ENCODE measurements at places on chromosomes 1 and 21.
A peak's percentile ranks its signal among the peaks of the same experiment; 100 is the strongest.

DNA sequence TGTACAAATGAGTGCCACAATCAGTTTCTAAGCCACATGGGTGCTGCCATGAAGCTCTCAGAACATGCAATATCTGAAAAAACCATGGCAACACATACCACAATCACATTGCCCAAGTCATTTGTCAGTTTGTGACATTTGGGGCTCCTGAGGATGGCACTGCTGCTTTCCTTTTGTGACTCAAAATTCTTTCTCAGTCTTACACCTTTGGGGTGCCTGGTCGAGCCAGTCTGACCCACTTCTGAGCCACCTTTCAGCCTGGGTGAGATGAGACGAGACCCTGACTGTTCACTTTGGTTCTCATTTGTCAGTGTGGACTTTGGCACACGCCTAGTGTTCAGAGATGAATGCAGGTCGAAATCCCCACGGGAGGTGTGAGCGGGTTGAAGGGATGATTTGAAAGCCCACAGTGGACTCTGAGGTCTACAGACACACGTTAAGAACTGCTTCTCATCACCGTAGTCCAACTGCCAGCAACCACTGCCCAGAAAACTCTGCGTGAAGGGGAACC lies 8.0 kb downstream of the BATF3 start:
- DNase-seq, result no peak

GRCh38 chr1:229666585-229666984 lies 40.5 kb downstream of the URB2 start:
- DNase-seq, result no peak

GRCh38 chr1:203937678-203938330 lies 76.4 kb downstream of the SNRPE start:
- DNase-seq, result no peak

DNA sequence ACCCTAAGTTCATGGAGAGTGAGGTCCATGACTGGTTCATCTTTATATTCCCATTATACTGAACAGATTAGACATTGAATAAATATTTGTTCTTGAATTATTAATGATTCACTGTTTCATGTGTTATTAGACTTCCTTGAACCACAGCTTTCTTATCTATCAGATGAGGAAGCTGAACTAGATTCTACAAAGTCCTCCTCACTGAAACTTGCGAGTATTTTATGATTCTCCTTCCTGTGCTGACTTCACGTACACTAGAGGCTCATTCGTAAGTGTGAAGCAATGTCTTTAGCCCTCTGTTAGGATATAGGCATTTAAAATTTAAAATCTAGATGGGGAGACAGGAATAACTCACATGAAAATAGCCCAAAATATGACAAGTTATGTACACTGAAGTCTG lies 95.6 kb upstream of the IRF2BP2 start:
- no peak for DNase-seq

DNA sequence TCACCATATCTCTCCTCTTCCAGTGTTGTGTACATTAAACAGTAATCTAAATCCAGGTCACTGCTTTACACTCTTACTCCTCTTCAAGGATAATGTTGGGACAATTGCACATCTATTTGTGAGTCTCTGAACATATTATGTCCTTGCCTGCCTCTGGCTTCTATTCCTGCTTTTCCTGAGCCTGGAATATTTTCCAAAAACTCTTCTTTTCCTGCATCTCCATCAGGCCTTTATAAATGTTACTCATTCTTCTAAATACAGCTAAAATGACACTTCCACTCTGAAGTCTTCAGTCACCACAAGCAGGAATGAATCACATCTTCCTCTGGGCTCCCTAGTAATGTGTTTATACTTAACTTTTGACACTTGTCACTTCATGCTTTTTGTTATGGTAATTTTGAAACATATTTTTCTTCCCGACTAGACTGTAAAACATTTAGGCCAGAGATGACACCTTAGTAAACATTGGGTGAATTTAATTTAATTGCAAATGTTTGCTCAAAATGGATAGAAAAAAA lies 396.0 kb downstream of the LRRIQ3 start:
- DNase-seq, result no peak

DNA sequence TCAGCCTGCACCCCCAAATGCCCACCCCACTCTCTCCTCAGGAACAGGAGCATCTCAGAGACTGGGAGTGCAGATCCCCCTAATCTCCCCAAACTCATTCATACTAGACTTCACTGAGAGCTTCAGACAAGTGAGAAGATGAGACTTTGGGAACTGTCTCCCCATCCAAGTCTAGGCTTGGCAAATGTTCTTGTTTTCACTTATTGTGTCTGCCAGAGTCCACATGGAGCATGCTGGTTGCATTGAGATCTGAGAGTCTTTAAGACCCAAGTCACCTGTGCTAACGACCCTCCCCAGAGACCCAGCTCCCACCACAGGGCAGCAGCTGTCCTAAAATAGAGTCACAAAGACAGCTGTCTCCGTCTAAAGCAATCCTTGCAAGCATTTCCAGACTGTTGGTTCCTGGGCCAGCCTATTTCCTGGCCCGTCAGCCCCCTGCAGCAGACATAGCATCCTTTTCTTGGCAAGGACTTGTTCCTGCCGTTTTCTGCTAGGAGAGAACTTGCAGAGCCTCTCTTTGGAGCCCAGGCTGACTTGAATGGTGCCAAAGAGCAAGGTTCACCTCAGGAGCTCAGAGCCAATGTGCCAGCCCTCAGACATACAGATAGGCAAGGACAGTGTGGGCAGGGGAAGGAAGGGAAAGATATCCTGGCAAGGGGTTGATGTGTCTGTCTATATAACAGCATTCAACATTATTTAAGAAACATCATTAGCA lies 1.9 kb upstream of the CNTN2 start:
- DNase-seq, result no peak

- peak; percentile 53 for DNase-seq
Observed at GRCh38 chr1:228370941-228371740, 35.5 kb downstream of the TRIM11 start.

- DNase-seq, result peak; percentile 66
Observed at GRCh38 chr1:68049941-68050878, at the start of gene DIRAS3. DIRAS3 (minus strand) TSS chr1:68050627; CDS start chr1:68047297, 3,330 bp downstream.

DNA sequence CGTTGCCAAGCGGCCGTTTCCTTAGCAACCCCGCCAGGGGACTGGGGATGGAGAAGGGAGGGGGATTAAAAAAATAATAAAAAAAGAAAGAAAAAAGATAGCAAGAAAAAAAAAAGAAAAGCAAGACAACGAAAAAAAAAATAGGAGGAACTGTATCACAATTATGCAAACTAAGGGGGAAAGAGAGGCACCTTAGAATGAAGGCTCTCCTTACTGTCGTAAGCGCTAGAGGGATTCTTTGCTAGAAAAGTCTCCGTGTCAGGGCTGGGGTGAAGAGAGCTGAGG lies 625 bp upstream of the NEGR1 start:
- DNase-seq, result no peak

DNA sequence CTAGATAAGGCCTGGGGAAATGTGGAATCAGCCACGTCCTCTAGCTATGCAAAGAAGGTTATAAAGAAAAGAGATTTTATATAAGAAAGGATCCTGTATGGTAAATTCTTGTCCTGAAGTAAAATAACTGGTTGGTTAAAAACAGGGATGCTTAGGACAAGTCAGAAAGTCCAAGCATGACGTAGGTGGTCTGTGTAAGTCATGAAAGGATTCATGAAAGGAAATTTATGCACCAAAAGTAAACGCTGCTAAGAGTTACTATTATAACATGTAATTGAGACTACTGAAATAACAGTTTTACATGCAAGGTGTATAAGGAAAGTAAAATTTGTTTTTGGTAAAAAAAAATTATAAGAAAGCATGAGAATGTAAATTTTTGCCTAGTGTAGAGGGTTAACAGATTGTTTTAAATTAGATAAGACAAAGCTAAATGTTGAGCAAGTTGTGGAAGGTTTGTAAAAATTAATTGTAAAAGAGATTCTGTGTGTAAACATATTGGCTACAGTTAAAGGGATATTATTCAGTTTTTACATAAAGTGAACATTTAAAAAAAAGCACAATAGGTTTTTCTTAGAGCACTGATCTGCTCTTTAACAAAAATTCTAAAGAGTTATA lies 43.9 kb downstream of the PIGK start:
- no peak for DNase-seq

DNA sequence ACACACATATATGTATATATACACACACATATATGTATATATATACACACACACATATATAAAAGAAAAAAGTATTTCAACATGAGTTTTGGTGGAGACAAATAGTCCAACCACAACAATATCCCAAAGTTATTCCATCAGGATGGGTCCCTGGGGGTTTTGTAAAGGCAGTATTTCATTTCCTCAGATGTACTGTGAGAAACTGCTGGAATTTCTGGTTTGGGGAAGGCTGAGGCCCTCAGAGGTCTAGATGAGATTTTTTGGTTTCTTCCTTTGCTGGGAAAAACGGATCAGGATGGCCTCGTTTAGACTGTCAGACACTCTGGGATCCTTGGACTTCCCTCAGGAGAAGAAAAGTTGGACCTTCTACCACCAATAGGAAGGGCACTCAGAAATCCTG lies 36.5 kb upstream of the TENT5B start:
- DNase-seq, result no peak

DNA sequence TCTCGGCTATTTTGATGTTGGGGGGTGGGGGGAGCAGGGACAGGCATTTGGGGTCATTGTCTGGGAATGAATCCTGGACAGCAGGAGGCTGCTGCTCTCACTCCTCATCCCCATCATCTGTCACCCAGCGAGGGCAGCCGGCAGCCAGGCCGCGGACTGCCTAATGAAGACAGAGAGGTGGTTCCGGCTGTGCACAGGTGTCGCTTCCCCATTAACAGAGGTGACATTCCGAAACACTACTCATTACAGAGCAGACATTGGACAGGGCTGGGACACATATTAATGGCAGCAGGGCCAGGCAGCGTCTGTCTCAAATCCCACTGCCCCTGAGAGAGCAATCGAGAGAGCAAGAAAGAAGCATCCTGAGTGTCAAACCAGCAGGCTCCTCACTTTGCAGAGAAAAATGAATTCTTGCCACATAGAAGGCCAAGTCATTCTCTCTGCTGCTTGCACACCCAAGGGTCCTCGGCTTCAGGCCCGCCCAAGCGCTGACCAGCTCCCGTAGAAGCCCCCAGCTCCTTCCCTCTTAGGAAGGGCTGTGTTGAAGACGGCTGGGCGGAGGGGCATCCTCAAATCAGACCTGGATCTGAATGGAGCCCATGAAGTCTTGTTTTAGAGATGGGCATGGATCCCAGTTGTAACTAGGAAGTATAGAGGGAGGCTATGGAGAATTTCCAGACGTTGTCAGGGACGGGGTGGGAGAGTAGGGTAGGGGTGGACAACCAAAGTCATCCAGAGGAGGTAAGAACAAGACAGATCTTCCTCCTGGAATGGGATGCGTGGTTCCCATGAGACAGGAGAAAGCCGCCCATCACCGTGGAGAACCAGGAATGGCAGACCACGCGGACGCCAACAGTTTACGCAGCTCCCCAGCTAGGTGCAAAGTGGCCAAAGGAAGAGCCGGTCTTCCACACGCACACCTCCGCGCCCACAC lies 8.2 kb upstream of the LEMD1 start:
- no peak for DNase-seq

GRCh38 chr1:192491804-192492554 lies 83.6 kb upstream of the RGS1 start:
- no peak for DNase-seq

GRCh38 chr21:42581993-42582786 lies 68.5 kb downstream of the SLC37A1 start:
- peak; percentile 36 for DNase-seq

DNA sequence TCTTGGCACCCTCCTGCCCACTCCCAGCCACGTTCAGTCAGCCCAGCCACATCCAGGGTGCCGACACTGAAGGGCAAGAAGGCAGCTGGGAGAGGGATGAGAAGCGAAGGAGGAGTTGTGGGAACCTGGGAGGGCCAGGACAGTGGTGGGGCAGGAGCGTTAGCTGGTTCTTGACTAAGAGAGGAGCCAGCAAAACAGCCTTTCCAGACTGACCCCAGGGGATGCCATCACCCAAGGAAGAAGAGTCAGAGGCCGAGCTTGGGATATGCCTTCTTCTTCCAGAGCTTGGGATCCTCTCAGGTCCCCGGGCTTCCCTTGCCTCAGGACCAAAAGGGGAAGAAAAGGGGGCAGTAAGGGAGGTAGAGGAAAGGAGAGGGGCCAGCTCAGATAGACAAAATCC lies 7.2 kb downstream of the INKA2 start:
- DNase-seq, result peak; percentile 37

- DNase-seq, result no peak
Observed at GRCh38 chr1:64946916-64947315, 19.4 kb downstream of the JAK1 start.

DNA sequence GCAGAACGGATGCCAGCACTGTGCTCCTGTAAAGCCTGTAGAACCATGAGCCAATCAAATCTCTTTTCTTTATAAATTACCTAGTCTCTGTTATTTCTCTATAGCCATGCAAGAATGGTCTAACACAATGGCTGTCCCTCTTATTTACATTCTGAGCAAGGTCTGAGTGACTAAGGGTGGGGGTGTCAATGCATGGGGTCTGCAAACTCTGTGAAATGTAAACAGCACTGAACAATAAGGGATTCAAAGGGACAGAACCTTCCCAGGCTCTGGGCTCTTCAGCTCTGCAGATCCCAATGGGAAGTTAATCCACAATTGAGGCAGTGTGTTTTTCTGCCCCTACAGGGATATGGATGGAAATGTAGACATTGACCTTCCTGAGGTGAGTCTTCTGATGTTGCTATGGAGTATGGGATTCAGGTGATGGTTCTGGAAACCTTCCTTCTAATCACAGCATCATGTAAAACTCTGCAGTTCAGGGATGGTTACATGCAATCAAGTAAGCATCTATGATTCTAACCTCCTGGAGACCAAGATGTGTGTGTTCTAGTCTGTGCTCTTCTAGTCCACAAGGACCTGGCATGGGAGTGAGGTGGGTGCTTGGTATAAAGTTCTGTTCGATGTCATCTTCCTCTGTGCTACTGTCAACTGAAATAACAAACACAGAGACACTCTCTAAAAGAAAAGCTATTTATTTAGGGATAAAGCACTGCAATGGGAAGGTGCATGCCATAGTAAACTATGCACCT lies 38.6 kb downstream of the CAPN9 start:
- DNase-seq, result no peak

GRCh38 chr1:94105581-94105952 lies 15.4 kb downstream of the ABCA4 start:
- no peak for DNase-seq

DNA sequence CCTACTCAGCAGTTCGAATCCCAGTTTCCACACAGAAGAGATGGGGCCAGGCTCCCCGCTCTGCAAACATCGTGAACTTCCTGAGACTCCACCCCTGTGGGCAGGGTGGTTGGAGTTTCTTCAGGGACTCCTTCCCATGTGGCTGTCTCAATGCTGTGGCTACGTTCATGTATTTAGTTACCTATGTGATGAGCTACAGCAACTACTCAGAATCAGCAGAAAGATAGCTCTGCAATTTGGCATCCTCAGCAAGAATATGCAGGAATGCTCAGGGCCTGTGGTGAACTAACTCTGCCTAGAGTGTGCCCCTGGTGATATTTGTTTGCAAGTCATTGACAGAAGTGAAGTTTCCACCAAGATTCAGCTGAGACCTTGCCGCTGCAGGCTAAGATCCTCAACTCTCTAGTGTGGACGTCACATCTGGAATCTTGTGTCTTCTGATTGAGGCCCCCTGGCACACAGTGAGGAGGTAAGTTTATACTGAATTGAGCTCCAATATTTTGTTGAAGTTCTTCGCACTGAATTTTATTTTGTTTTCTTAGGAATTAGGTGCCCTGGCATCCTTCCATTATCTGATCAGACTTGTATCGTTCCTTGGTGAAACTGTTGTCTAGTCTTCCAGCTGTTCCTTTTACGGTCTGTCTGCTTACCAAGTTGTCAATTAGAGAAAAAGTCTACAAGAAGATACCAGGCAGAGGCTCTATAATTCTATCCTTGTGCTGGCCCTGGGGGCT lies 8.2 kb upstream of the GLRX2 start:
- DNase-seq, result no peak

GRCh38 chr1:78641558-78641957 lies 8.1 kb upstream of the IFI44 start:
- DNase-seq, result no peak

- no peak for DNase-seq
Observed at GRCh38 chr1:168521401-168522000, 22.3 kb downstream of the XCL2 start.
